ENCODE measurements at places on chromosomes 13 and 19. TPM values are rescaled to one million over a fixed set of nuclear protein-coding genes. Genes with fewer than 3 reads are reported as not detected.

MEX3D gene
- total RNA-seq, result 6.8 TPM

GRCh38 chr19:9757544-9758501, 10.7 kb downstream of the ZNF846 start:
- DNase-seq, result no peak

ZNF726 gene
- 20.5 TPM for total RNA-seq

GRCh38 chr13:35356572-35356971, 119.9 kb downstream of the MAB21L1 start:
- no peak for DNase-seq

DNA sequence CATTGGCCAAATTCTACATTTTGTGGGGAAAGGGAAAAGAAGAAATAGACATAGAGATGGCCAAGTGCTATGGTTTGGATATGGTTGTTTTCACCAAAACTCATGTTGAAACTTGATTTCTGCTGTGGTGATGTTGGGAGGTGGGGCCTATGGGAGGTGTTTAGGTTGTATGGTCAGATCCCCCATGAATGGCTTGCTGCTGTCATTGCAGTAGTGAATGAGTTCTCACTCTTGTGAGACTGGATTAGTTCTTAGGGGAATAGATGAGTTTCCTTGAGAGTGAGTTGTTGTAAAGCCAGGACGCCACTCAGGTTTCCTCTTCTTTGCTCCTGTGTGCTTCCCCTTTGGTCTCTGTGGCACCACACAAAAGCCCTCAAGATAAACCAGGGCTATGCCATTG, 242.6 kb upstream of the RFC3 start:
- no peak for DNase-seq

- DNase-seq, result peak; percentile 68
Observed at GRCh38 chr13:95191821-95192563, 109.3 kb downstream of the ABCC4 start.

- DNase-seq, result peak; percentile 15
Observed at GRCh38 chr13:42380420-42381164, 108.6 kb downstream of the AKAP11 start.
